IMR-90 (cell line): ENCODE measurements at places on chromosomes 1 and 21.

DNA sequence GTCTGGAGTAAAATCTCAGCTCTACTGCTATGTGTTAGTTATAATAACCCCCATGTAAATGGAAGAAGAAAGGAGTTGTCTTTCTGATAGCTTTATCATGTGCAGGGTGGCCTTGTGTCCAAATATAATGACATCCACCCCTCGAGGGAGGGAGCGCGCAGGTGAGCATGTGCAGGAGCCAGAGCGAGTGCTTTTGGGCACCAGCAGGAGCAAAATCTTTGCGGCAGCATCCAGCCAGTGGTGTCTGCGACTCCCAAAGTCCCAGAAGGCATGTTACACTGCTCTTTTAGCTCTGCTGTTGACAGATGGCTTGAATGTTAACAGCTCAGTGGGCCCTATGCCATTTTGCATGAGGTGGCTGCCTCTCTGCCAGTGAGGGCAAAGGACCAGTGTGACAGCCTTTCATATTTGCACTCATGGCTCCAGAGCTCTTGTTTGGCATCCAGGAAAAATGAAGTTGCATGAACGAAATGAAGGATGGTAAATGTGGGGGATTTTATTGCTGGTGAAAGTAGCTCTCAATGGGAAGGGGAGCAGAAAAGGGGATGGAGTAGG is 146.7 kb downstream of the HMCN1 start:
- DNase-seq: no peak

DNA sequence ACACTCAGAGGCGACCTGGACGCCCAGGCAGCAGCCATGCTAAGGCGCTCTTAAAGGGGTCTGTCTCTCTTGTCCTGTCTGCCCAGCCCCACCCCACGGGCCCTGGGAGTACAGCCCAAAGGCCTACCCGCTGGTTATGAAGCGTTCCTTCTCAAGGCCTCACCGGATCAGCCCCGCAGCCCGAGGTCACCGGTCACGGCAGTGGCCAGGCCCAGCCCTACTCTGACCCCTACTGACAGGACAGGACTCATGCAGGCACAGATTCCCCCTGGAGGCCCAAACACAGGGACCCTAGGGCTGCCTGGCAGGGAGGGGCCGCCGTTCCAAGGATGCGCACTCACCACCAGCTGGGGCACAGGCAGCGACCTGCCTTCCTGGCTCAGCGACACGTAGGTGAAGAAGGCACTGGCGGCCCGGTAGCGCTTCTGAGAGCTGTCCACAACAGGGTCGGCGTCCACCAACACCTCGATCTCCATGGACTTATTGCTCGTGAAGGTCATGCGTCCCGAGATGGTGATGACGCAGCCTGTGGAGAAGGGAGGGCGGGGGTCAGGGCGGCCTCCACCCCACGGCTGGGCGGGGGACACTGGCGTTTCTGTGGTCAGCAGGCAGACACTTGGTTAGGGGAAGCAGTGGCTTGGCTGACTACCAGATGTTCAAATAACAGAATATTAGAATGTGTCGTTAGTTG is 20.0 kb upstream of the GPR153 start:
- no peak for DNase-seq

DNA sequence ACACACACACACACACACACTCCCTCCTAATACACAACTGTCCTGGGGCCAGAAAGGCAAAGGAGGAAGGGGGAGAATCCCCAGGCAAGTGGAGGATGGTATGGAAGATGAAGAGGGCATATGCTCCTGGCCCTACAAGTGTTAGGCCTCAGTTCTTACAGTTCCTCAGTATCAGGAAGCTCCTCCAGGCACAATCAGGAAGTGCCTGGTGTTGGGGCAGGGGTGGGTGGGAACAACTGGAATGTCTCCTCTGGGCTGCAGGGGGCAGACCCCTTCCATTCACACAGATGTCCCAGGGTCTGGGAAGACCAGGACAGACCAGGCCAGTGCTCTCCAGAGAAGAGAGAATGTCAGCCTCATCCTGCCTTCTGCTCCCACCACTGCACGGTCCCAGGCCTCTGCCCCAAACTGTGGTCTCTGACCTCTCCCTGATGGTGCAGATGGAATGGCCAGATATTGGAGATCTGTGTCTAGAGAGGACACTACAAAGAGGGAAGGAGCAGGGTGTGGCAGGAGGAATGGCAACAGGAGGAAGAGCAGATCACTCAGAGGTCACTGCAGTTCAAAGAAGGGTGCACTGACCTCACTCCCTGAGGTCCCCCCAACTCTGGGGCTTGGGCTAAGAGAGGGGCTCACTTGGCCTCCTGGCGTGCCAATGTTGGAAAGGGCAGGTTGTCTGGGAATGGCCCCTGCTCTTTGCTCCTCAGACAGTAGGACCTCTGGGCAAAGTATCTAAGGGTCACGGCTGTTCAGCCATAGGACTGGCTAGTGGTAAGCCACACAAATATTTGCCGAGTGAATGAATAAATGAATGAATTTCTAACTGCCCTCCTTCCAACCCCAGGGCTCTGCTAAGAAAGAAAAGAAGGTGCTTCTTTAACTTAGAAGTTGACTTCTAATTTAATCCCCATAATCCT is 2.5 kb upstream of the DENND2D start:
- no peak for DNase-seq

DNA sequence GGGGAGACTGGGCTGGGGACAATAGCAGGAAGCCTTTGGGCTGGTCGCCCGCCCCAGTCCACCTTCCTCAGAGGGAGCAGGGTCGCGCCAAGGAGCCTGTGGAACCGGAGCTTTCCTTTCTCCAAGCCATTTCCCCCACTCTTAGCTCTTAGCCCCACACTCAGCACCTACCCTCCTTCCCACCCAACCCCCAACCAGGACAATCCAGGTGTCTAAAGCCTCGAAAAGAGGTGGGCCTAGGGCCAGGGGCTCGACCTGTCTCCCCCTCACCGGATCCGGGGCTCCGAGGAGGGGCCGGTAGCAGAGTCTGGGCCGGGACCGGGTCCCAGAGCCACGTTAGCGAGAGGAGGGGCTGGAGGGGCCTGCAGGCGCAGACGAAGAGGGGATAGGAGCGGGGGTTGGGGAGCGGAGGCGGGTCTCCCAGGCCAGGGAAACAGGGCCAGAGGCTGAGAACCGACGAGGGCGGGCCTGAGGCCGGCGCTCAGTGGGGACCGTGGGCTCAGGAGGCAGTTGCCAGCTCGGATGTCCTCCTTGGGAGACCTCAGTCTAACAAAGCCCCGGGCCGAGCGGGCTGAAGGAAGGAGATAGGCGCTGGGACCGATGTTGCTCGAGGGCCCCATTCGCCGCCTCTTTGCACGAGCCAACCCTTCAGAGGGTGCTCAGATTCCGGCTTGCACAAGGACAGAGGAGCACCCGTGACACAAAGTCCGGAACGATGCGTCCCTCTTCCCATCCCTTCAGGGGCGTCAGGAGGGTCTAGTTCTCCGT is 943 bp downstream of the SEMA6C start:
- DNase-seq: no peak

DNA sequence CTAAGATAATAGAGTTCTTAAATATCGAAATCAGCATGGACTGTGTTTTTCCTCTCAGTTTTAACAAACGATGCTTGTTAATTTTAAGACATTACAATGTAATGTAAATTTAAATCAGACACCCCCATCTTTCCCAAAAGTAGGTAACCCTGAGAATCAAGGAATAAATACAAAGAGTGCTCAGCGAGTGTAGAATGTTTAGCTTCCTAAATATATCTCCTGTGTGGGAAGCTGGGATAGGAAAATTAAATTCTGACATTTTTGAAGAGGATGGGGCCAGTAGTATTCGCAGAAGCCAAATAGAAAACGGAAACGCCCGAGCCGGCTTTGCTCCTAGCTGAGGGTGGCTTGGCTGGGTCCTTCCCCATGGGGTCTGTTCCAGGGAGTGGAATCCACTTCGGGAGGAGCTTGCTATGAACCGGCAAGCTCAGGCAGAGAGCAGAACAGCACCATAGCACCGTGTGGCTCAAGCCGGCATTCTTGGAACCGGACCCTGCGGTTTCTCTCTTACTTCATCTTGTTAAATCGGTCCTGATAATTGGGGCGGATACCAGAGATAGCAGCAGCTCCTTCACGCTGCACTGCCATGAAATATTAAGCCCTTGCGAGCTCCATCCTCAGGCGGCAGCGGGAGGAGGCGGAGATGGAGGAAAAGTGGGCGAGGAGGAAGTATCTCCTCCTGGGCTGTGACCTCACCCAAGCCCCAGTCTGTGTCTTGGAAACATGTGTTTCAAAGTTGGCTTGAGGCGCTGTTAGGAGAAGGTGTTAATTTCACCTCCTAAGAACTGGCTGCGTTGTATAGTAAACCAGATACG is 24.9 kb downstream of the MAP3K7CL start:
- peak; percentile 62 for DNase-seq
